ENCODE measurements at places on chromosomes 16 and 17.

GRCh38 chr16:65743558-65743957 is 621.7 kb upstream of the CDH11 start:
- H3K4me1 ChIP-seq = peaks cover 5% of the 10 kb centered on the region
- no peak for DNase-seq
- no peak overlapping the region for H3K27ac ChIP-seq

DNA sequence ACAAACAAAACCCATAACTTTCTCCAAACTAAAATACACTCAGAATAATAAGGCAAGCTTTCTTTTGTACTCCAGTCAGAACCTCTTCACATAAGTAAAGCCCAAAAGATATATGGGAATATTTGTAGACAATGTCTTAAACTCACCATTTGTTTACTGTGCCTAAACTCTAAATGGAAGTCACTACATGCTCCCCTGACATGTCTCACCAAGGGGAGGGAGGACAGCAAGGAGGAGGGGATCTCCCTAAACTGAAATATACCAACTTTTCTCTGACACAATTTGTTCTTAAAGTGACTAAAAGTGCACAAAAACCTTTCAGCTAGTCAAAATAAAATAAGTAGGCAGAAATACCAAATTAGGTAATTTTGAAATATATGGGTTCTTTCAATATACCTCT is 38.5 kb downstream of the GRB7 start:
- no peaks in the 10 kb centered on the region for H3K36me3 ChIP-seq
- no peak for DNase-seq
- H3K4me1 ChIP-seq = peaks cover 14% of the 10 kb centered on the region
- no peaks in the 10 kb centered on the region for H3K27me3 ChIP-seq
- no peak overlapping the region for H3K27ac ChIP-seq

DNA sequence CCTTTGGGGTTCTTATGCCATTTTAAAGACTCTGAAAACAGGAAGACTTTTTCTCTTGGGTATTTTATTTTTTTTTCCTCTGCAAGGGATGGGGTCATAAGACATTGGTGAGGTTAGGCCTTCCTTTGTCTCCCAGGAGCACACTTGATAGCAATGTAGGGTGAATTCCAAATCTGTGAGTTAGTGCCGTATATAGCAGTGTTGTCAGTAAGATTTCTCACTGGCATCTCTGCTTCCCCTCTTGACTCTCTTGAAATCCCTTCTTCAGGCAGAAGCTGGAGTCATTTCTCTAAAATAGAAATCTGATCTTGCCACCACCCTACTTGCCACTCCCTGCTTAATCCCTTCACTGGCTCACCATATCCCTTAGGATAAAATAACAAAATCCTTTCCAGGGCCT is 529.7 kb downstream of the WWOX start:
- H3K4me1 ChIP-seq = no peaks in the 10 kb centered on the region
- DNase-seq = no peak
- no peak overlapping the region for H3K27ac ChIP-seq
- H3K4me3 ChIP-seq = no peak overlapping the region
- no peaks in the 10 kb centered on the region for H3K36me3 ChIP-seq

- H3K4me3 ChIP-seq = no peak overlapping the region
- H3K4me1 ChIP-seq = peaks cover 20% of the 10 kb centered on the region
- peaks cover 4% of the 10 kb centered on the region for H3K36me3 ChIP-seq
- DNase-seq = no peak
- H3K27me3 ChIP-seq = peaks cover 2% of the 10 kb centered on the region
These were observed 46.6 kb upstream of the TANC2 start for GRCh38 chr17:62919388-62919787.

DNA sequence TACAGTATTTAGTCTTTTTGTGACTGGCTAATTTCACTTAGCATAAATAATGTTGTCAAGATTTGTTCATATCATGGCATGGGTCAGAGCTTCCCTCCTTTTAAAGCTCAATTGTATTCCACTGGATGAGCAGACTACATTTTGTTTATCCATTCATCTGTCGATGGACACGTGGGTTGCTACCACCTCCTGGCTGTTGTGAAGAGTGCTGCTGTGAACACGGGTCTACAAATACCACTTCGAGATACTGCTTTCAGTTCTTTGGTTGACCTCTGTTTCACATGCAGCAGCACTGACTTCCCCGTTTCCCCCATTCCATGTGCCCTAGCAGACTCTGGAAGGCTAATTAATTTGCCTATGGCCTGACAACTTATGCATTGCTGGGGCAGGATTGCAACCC is 285.4 kb downstream of the SHISA9 start:
- no peak for DNase-seq
- no peak overlapping the region for H3K27ac ChIP-seq
- no peaks in the 10 kb centered on the region for H3K27me3 ChIP-seq
- H3K36me3 ChIP-seq = no peaks in the 10 kb centered on the region

GRCh38 chr16:83733301-83733700 is 74.5 kb upstream of the HSBP1 start:
- H3K27ac ChIP-seq = no peak overlapping the region
- no peaks in the 10 kb centered on the region for H3K4me1 ChIP-seq
- peaks cover 1% of the 10 kb centered on the region for H3K27me3 ChIP-seq

DNA sequence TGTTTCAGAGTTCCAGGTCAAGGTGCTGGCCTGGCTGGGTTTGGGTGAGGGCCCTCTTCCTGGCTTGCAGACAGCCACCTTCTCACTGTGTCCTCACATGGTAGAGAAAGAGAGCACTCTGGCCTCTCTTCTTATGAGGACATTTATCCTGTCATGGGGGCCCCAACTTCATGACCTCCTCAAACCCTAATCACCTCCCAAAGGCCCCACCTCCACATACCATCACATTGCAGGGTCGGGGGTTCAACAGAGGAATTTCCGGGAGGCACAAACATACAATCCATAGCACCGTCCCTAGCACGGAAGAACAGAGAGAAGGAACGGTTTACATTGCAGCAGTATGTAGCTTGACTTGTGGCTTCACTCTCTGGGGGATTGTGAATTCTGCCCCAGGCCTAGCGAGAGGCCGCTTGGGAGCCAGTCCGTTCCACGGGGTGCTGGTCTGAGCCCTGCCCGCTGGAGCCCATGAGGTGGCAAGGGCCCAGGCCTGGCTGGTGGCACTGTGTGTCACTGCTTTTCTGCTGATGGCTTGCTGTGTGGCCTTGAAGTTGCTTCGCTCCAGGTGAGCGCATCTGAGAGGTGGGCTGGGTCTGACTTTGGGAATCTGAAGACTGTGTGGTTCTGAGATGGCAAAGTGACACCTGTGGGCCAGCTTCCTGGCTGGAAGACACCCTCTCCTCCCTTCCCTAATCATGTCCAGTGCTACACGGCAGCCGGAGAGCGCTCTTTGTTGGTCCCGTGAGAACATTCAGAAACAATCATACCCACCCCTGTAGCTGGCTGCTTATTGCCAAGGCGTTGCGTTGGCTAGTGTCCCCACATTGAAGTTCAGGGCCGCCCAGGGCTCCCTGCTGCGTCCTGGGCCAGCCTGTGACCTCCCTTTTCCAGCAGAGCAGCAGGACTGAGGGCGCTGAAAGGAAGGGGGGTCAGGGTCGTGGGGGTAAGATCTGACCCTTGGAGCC is 98.3 kb downstream of the CMIP start:
- H3K4me3 ChIP-seq = no peak overlapping the region
- DNase-seq = no peak
- peaks cover 4% of the 10 kb centered on the region for H3K36me3 ChIP-seq
- peaks cover 74% of the 10 kb centered on the region for H3K4me1 ChIP-seq
- peaks cover 8% of the 10 kb centered on the region for H3K27me3 ChIP-seq
- H3K27ac ChIP-seq = no peak overlapping the region

DNA sequence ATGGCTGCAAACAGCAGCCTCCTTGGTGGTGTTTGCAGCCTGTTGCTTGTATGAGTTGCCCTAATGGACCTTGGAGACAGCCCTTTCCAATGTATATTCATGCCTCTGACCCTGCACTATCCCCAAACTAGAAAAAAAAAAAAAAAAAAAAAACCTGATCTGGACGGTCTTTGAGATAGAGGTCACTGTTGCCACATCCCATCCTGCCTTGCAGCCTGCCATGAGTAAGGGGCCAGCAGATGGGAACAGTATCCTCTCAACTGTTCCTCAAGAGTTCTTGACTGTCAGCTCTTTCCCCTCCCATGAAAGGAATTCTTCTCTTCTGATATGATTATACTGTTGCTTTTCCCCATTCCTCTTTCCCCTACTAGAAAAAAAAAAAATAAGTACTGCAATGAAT is 152.4 kb downstream of the SSH2 start:
- H3K4me3 ChIP-seq = peak overlapping the region; percentile 48
- H3K27me3 ChIP-seq = peaks cover 1% of the 10 kb centered on the region
- peaks cover 7% of the 10 kb centered on the region for H3K4me1 ChIP-seq
- H3K36me3 ChIP-seq = peaks cover 10% of the 10 kb centered on the region

- no peaks in the 10 kb centered on the region for H3K27me3 ChIP-seq
- no peak overlapping the region for H3K4me3 ChIP-seq
- H3K4me1 ChIP-seq = peaks cover 5% of the 10 kb centered on the region
- peaks cover 13% of the 10 kb centered on the region for H3K36me3 ChIP-seq
These were observed 54.0 kb downstream of the DUSP14 start for GRCh38 chr17:37543637-37544052.

DNA sequence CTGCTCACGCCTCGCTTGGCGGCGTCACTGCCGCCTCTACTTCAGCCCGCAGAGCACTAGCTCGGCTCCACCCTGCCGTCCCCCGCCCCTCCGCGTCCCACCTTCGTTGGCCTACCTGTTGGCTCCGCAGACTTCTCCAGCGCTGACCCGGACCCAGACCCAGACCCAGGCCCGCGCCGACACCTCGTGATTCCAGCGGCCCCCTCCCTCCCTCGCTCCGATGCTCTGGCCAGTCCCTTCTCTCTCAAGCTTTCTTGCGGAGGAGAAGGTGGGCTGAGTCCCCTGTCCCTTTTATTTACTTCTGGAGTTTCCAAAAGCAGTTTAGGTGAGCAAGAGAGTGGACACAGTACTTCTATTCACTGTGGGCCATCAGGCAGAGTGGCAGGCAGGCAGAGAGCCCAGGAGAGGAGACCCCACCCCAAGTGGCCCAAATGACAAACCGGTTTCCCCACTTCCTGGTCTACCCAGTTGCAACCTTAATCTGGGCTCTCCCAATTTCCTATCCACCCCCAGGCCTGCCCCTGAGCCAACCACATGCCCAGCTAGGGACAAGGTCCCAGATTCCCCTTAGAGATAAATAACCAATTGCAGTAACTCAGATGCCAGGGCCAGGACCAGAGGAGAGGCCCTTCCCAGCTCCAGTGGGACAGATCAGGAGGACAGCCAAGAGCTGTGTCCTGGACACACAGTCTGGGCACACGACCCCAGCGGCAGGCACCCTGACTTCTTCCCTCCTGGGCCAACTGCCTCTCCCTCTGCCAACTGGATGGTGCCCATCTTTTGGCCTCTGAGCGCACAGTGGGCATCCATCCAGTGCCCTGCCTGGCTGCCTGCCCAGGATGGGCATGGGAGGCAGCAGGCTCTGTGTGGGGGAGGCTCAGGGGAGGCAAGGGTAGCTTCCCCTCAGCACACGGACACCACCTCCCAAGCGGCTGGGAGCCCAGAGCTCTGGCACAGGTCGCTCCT is 1.2 kb upstream of the SRCIN1 start:
- no peak for DNase-seq
- no peak overlapping the region for H3K4me3 ChIP-seq
- no peak overlapping the region for H3K27ac ChIP-seq
- H3K36me3 ChIP-seq = peaks cover 9% of the 10 kb centered on the region

DNA sequence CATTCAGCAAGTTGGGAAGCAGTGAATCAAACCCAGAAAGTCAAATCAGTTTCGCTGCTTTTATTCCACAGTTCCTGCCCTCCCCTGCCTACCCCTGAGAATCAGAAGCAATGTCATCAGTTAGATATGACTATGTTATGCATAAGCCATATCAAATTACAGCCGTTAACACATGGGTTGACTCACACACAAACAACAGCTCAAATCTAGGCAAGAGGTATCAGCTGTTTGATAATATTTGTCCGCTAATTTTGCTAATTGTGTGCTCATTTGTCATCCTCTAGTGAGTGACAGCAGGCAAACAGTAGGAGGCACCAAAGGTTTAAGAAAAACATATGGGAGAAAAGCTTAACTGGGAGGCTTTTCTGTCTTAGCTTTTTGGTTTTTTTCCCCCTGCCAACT is 327.4 kb upstream of the CCL2 start:
- no peaks in the 10 kb centered on the region for H3K36me3 ChIP-seq
- peaks cover 3% of the 10 kb centered on the region for H3K27me3 ChIP-seq
- H3K27ac ChIP-seq = no peak overlapping the region
- H3K4me3 ChIP-seq = no peak overlapping the region

GRCh38 chr17:71430281-71430680 is 690.5 kb upstream of the SOX9 start:
- no peak overlapping the region for H3K4me3 ChIP-seq
- no peaks in the 10 kb centered on the region for H3K27me3 ChIP-seq
- no peaks in the 10 kb centered on the region for H3K4me1 ChIP-seq
- no peak for DNase-seq

DNA sequence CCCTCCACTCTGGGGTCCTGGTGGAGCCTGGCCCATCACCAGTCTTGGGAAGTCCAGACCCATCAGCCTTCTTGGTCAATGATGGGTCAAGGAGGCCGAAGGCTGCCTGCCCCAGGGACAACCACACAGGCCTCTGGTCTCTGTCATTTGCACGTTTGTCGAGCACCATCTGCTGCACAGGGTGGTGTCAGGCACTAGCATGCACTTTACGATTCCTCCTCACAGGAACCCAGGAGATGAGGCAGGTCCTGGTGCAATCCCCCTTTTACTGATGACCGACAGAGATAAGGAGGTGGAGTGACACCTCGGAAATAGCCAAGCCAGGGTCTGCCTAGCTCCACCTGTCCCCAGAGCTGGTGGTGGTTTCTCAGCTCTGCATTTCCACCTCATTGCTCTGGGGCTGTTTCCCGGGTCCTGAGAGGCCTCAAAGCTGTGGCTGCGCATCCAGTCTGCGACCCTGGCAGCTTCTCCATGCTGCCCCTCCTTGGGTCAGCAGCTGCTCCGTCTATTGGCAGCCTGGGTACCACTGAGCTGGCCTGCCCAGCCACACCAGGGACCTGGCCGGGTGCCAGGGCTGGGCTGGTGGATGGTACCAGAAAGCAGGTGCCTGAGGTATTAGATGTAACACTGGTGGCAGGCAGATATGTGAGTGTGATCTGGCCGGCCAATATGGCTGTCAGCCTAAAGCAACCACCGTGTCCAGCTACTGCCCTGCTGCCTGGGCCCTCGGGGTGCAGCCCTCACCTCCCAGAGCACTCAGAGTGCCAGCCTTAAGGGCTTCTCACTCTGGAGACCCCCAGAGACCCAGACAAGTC is 10.0 kb downstream of the MMP15 start:
- no peak for DNase-seq
- no peak overlapping the region for H3K27ac ChIP-seq
- peaks cover 31% of the 10 kb centered on the region for H3K36me3 ChIP-seq

- H3K27ac ChIP-seq = no peak overlapping the region
- H3K27me3 ChIP-seq = peaks cover 2% of the 10 kb centered on the region
- H3K4me3 ChIP-seq = no peak overlapping the region
- H3K4me1 ChIP-seq = no peaks in the 10 kb centered on the region
These were observed 12.3 kb upstream of the MYCBPAP start for GRCh38 chr17:50495918-50496317.

DNA sequence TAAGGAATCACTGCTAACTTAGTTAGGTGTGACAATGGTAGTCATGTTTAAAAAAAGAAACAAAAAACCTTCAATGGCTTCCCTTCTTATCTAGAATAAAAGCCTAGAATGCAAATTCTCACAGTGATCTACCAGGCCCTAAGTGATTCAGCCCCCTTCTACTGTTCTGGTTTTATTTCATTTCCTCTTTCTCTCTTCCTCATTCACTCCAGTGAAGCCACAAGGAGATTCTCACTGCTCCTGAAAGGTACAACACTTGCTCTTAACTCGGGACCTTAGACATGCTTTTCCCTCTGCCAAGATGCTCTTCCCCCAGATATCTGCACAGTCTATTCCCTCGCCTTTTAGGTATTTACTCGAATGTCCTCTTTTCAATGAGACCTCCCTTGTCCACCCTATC is 3.7 kb downstream of the PIGS start:
- H3K27me3 ChIP-seq = peaks cover 1% of the 10 kb centered on the region
- peaks cover 11% of the 10 kb centered on the region for H3K4me1 ChIP-seq
- H3K36me3 ChIP-seq = peaks cover 10% of the 10 kb centered on the region
- H3K4me3 ChIP-seq = no peak overlapping the region
- H3K27ac ChIP-seq = no peak overlapping the region
- no peak for DNase-seq

All from endothelial cell (in vitro differentiated cells).